Hematopoietic multipotent progenitor cell treated with erythropoietin and hydrocortisone succinate and interleukin-3 and kit ligand, for 15 days (in vitro differentiated cells): ENCODE measurements at places on chromosomes 5 and 9.

- DNase-seq: no peak
These were observed 67.9 kb downstream of the TNC start for GRCh38 chr9:115050002-115050490.

DNA sequence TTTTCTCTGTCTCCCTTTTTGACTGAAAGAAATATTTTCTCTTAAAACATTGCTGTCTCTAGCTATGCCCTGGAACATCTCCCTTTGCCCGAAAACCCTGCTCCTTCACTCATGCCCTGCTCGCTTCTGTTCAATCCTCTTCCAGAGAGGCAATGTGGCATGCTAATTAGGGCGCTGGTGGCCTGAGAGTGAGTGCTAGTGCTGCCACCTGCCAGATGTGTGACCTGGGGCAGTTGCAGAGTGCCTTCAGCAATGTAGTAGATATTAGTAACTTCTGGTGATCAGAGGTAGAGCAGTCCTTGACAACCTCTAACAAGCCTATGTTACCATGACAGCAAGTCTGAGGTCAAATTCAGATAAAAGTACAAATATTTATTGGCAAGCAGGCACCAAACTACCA, 119.5 kb upstream of the OSMR start:
- DNase-seq: no peak

- no peak for DNase-seq
These were observed 57.0 kb upstream of the ABCA1 start for GRCh38 chr9:104984948-104985347.

DNA sequence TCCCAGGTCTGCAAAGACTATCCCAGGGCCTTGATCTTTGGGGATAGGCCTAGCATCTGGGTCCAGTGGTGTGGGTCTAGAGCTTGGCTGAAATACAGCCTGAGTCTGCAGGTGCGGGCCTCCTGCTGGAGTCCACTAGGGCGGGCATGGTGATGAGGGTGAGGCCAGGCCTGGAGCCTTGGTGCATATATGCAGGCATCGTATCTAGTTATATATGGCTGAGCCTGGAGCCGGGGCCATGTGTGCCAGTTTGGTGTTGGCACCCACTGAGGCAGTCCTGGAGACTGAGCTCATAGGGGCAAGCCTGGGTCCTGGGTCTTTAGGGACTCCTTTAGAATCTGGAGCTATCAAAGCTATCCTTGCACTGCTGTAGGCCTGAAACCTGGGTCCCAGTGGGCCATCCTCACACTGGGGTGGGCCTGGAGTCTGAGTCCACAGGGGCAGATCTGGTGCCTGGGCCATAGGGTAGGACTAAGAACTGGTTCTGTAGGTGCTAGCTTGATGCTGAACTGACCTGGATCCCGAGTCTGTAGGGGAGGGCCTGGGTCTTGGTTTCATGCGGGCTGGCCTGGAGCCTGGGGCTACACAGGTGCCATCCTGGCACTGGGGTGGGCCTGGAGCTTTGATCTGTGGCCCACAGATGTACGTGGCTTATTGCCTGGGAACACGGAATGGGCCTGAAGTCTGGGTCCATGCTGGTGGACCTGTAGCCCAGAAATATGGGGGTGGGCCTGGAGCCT, 346.5 kb upstream of the MEF2C start:
- no peak for DNase-seq

- DNase-seq: no peak
These were observed 140.4 kb upstream of the EGFLAM start for GRCh38 chr5:38117784-38118479.

- no peak for DNase-seq
These were observed 31.7 kb upstream of the ARAP3 start for GRCh38 chr5:141713616-141714309.

DNA sequence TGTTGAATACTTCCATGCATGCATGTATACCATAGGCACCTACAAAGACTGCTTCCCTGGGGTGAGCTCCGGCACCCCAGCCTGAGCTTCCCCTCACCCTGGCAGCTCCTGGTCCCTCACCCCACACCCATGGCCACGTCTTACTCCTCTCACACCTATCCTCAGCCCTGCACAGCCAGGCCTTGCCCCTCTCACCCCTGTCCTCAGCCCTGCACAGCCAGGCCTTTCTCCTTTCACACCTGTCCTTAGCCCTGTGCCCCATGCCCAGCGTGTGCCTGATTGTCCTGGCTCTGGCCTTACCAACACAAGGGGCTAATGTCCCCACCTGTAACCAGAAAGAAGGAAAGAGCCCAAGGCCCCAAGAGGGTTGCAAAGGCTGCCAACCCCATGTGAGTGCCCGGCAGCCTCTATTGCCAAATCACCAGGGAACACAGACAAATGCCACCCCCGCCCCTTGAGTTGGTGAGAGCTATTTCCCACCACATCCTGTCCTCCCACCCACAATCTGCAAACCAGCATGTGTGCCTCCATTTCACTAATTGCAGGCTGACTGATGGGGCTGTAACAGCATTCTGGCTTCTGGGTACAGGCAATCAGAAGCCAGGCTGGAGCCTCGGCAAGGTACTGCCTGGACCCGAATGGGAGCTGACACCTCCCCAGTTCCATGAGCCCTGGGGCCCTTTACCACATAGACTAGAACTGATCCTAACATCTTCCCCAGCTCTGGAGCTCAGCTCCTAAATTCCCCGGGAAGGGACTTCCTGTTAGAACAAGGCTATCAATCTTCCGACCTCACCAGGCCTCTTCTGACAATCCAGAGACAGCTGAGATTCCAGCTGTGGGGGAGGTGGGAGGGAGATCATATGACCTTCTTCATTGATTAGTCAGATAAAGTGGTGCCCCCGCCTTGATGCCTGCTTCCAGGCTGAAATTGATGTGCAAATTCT, 78.2 kb downstream of the FAM114A2 start:
- DNase-seq: no peak

- no peak for DNase-seq
These were observed 35.2 kb upstream of the PSD2 start for GRCh38 chr5:139760066-139761056.

DNA sequence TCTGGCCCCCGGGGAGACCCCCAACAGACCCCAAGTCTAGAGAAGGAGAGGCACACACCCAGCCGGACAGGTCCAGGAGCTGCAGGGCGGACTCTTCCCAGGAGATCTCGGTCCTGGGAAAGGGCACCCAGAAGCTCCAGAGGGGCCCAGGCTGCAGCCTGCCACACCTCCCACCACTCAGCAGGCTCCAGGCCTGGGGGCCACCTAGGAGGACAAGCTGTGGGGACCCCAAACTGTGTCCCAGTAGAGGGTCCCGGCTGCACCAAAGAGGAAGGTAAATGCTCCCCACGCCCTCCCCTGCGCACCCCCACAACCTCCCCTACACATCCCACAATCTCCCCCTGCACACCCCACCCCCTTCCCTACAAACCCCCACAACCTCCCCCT, 48.5 kb downstream of the PLEKHG4B start:
- no peak for DNase-seq

GRCh38 chr9:134265078-134265477, 61.2 kb upstream of the RXRA start:
- no peak for DNase-seq

DNA sequence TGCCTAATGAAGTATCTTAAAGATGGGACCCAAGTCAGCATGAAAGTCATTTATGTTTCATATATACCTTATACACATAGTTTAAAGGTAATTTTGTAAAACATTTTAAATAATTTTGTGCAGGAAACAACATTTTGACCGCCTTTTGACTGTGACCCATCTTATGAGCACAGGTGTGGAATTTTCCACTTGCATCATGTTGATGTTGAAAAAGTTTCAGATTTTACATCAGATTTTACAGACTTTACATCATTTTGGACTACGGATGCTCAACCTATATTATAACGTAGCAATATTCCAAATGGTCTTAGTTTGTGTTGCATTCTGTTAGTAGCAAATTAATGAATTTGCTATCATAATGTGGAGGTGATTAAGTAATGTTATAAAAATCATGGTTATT, 21.7 kb upstream of the FAM120AOS start:
- no peak for DNase-seq

DNA sequence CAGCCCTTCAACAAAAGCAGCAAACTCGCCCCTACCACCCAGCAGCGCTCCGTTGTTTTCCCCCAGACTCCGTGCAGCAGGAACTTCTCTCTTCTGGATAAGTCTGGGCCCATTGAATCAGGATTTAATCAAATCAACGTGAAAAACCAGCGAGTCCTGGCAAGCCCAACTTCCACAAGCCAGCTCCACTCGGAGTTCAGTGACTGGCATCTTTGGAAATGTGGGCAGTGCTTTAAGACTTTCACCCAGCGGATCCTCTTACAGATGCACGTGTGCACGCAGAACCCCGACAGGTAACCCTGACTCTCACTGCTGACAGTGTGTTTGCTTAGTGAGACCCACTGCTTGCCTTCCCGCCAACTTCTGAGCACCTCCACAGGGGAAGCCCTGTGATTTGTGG, 81.8 kb downstream of the PRDM6 start:
- DNase-seq: no peak

- DNase-seq: no peak
These were observed 127.0 kb downstream of the ADAMTS12 start for GRCh38 chr5:33764786-33765185.

DNA sequence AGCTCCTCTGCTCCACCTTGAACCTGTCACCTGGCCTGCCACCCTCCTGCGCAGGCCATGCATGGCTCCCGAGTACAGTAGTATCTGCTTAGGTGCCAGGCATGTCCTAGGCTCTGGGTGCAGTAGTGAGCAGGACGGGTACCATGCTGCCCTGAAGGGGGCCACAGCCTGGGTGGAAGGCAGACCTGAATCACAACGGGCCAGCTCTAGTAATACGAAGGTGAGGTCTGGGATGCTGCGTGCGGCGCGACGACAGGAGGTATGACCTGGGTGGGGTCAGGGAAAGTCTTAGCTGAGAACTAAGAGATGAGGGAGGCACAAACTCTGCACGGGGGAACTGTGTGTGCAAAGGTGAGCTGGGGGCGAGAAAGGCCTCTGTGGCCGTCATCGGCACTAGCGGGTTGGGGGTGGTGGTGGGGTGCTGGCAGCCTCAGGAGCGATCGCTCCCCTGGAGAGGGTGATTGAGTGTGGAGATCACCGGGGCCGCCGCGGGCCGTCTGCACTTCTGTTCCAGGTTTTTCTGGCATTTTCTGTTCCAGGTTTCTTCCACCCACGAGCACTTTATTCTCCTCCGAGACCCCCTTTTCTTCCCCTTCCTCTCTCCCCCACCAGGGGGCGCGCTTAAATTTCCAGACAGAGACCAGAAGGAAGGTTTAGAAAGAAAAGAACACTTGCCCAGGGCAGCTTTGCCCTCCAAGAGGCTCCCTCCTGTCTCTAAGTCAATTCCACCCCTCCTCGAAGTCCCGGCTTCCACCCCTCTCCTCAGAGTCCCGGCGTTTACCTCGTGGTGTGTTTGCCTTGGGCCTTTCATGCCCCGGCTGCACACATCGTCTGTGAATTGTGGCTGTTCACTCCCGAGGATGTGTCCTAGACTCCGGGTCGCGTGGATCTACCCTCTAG, 15.1 kb downstream of the PDLIM4 start:
- peak; percentile 80 for DNase-seq

- no peak for DNase-seq
These were observed 63.5 kb downstream of the ENC1 start for GRCh38 chr5:74576941-74577456.

DNA sequence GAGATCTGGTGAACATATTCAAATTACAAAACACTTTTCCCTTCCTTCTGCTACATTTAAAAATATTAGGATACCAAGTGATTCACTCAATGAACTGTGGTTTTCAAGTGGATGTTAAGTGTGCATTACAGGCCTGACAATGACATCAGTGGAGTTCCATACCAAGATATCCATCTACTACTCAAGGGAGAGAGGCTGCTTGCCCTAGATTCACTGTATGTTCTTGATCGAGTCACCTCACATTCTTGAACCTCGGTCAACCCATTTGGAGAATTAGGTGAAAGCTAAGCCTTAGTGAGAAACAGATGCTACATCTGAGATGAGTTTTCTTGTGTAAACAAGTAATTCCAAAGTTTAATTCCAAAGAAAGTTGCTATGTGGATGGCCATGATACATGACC, 142.2 kb downstream of the FGF10 start:
- DNase-seq: no peak
